ENCODE measurements at places on chromosomes 16 and 17. TPM values are rescaled to one million over a fixed set of nuclear protein-coding genes. Genes with fewer than 3 reads are reported as not detected.

The ARHGAP27 gene
- 10.0 TPM for total RNA-seq

The CDRT15L2 gene
- total RNA-seq, result not detected

The TMC5 gene
- 0.11 TPM for total RNA-seq

GRCh38 chr17:10197721-10198508 lies 491 bp downstream of the GAS7 start:
- DNase-seq, result no peak
- no peaks in the 10 kb centered on the region for H3K36me3 ChIP-seq
- H3K27me3 ChIP-seq, result peaks cover 28% of the 10 kb centered on the region
- H3K4me3 ChIP-seq, result peak overlapping the region; percentile 55
- no peaks in the 10 kb centered on the region for H3K4me1 ChIP-seq
- H3K27ac ChIP-seq, result no peak overlapping the region

DNA sequence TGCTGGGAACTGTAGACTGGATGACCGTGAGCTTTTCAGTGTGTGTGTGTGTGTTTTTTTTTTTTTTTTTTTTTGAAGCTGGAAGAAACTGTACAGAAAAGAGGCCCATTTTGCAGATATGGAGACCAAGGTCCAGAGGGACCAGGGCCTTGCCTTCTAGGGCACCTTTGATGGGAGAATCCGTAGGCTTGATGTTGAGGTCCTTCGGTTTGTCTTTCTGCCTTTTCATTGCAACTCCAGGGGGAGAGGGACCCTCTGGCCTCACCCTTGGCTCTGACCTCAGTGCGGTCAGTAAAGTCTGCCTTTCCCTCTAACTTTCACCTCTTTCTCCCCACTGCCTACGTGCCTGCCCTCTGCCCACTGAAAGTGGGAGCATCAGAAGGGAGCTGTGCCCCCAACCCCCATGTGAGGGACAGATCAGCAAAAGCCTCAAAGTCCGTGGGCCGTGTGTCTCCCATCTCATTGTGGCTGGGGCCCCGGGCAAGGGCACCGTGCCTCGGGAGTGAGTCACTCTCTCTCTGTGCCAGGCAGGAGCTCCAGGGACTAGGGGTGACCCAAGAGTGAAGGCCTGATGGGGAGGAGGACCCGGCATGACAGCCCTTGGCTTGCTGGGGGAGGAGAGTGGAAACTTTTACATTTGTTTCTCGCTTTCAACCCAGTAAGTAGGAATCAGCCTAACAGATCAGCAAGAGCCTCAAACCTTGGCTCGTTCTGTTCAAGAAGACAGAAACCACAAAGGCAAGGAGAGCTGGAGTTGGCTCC lies 123.6 kb downstream of the CMIP start:
- peaks cover 21% of the 10 kb centered on the region for H3K4me1 ChIP-seq
- no peaks in the 10 kb centered on the region for H3K36me3 ChIP-seq
- peak overlapping the region; percentile 28 for H3K27ac ChIP-seq
- peak; percentile 65 for DNase-seq

GRCh38 chr16:88754109-88754911 lies 30.7 kb downstream of the PIEZO1 start:
- H3K4me3 ChIP-seq, result no peak overlapping the region
- H3K4me1 ChIP-seq, result peaks cover 34% of the 10 kb centered on the region
- H3K27ac ChIP-seq, result no peak overlapping the region
- no peak for DNase-seq
- H3K36me3 ChIP-seq, result peaks cover 5% of the 10 kb centered on the region
- H3K27me3 ChIP-seq, result no peaks in the 10 kb centered on the region
